ENCODE measurements at places on chromosomes 5 and 9.

GRCh38 chr9:37382982-37383357, 39.5 kb upstream of the GRHPR start:
- no peak for DNase-seq

- DNase-seq, result no peak
Measured at GRCh38 chr5:132473668-132474067, 16.9 kb downstream of the IRF1 start.

DNA sequence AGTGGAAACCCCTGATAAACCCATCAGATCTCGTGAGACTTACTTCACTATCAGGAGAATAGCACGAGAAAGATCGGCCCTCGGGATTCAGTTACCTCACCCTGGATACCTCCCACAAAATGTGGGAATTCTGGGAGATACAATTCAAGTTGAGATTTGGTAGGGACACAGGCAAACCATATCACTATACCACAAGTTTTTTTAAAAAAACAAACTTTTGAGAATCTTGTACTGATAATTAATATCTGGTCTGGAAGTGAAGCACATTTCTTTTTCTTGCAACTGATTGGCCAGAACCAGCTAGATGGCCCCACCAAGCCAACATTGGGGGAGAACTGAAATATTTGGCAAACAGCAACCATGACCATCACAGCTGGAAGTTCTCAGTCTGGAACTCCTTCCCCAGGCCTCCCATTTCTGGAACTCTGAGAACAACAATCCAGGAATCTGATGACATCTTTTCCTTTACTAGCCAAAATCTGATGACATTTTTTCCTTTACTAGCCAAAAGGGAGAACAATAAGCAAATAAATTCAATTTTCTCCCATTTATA, 51.8 kb upstream of the CDKN2B start:
- DNase-seq, result peak; percentile 24

DNA sequence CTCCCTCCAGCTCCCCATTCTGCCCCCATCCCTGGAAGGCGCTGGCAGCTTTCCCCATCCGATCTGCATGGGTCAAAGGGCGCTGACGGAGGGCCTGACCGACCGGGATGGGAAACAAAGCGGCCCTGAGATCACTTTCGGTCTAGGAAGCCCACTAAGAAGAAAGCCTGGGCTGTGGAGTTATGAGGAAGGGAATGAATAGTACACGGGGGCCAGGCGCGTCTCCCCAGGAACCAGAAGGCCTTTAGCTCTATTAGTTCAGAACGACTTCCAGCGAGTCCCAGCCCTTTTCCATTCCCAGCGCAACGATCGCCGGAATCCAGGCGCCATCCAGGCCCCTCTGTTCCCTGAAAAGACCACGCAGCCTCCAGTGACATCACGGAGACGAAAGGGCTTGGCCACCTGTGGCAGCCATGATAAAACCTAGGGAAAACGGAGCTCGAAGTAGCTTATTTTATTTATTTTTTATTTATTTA, 70.1 kb upstream of the CCDC180 start:
- no peak for DNase-seq

DNA sequence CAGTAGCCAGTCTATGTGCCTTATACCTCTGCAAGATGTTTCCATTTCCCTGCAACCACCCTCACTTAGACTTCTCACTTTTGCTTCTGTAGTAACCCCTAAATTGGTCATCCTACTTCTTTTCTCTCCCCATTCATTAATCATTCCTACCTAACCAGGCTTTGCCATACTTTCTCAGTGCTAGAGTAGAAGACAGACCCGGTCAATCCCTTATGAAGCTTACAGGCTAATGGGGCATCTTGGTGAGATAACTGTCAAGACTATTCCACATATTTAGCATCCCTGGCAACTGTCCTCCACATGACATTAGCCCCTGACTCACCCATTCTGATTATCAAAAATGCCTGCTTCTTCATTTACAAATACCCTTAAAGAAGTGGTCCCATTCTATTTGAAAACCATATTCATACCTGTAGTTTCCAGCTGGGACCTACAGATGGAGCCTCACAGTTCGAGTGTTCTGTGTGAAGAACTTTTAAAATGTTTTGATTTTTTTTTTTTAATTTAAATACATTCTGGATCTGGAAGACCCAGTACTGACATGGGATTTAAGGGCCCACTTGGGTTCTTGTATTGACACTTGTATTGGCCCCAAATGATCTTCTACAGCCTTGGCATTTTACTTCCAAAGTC, 21.0 kb downstream of the F2RL2 start:
- no peak for DNase-seq

DNA sequence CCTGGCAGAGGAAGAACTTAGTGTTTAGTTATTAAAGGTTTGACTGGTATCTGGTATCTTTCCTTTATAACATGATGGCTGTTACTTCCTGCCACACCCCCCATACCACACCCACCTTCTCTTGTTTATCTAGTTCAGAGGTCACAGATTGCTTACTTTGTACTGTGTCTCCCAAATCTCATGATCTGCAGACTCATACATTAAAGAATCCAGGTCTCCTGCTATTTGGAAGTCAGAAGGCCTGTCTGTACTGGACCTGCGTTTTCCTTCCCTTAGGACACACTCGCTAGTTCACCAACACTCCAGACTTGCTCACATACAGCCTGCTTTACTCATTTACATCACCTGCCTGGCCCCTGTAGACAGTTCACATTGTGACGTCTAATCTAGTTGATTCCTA, 39.3 kb downstream of the NUDT12 start:
- no peak for DNase-seq

GRCh38 chr5:96658272-96658671, 3.9 kb upstream of the CAST start:
- DNase-seq, result no peak

- DNase-seq, result no peak
Measured at GRCh38 chr9:94164806-94165549, 80.7 kb downstream of the PTPDC1 start.

- DNase-seq, result peak; percentile 41
Measured at GRCh38 chr5:138601444-138601843, 26.2 kb upstream of the HSPA9 start.

DNA sequence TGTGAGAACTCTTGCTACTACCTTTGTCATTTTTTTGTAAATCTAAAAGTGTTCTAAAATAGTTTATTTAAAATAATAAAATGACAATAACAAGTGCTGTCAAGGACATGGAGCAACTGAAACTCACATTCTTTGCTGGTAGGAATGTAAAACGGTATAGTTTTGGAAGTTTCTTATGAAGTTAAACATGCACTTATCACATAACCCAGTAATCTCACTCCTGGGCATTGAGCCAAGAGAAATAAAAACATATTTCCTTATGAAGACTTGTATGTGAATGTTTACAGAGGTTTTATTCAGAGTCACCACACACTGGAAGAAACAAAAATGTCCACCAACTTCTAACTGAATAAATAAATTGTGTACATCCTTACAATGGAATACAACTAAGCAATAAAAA, 46.0 kb upstream of the COL15A1 start:
- DNase-seq, result peak; percentile 24

DNA sequence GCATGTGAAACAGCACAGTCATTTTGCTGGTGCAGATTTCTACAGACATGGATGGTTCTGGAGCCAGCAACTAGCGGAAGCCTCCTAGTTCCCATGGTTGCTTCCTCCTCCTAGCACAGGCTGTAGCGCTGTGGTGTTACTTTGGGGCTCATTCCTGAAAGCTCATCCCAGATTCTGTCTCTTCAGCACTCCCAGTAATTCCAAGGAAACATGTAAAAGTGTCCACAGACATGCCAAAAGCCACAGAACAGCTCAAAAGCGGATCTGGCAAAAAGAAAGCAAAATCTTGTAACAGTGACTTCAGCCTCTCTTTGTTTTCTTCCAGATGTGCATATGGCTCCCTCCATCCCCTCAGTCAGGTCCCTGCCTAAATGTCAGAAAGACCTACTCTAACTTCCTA, 144.1 kb downstream of the CEP120 start:
- DNase-seq, result peak; percentile 49

DNA sequence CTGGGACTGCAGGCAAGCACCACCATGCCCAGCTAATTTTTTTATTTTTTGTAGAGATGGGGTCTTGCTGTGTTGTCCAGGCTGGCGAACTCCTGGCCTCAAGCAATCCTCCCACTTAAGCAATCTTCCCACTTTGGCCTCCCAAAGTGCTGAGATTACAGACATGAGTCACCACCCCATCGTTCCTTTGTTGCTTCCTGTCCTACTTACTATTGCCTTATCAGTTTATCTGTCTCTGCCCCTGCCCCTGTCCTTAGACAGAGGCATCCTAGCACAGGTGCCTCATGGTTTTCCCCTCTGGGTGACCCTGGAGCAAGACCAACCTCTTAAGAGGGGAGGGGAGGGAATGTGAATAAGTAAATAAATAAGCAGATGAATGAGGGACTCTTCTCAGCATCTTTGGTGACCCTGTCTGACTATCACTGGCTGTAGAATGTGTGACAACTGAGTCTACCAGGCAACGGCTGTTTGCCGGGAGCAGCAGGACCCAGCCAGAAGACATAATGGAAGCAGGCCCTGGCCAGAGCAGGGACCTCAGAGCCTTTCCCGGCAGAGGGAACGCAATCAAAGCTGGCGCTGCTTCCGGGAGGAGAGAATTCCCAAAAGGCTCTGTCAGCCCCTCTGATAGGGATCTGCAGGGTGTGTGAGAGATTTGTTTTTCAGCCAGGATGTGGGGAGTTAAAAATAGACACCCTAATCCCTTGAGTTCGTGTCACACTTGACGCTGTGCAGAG, 43.8 kb upstream of the DAB2IP start:
- DNase-seq, result peak; percentile 47

DNA sequence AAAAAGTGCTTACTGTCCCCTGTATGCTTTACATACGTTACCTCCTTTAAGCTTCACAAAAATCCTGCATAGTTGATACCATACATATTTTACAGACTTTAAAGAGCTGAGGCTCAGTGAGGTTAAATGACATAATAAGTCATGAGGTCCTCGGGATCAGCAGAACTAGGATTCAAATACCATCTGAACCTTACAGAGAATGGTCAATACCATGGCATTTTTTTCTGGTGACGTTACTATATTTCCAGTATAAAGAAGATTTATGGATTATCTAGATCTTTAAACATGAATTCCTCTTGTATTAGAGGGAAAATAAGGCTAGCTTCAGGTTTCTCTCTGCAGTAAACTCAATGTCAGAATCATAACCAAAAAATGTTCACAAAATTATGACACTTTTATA, 153.7 kb upstream of the GPR151 start:
- DNase-seq, result no peak

- no peak for DNase-seq
Measured at GRCh38 chr9:80020530-80020929, 448.8 kb downstream of the TLE4 start.

GRCh38 chr9:136455043-136456002, 15.7 kb upstream of the INPP5E start:
- DNase-seq, result no peak

- DNase-seq, result no peak
Measured at GRCh38 chr5:113526421-113526820, 12.9 kb downstream of the YTHDC2 start.

DNA sequence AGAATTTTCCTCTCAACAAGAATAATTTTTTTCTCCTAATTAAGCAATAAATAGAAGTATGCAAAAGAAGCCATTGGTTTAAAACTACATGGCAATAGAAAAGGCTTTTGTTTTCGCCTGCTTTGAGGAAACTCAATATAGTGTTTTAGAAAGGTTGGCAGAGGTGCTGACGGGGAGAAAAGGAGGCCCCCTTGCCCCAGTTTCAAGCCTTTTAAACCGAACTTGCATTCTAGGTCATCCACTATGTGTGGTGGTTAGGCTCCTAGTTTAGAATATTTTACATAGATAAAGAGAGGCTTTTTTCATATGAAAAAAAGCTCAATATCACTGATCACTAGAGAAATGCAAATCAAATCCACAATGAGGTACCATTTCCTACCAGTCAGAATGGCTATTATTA, 33.5 kb upstream of the CEMIP2 start:
- no peak for DNase-seq

- DNase-seq, result no peak
Measured at GRCh38 chr9:78010445-78010844, 21.2 kb downstream of the GNAQ start.

- no peak for DNase-seq
Measured at GRCh38 chr5:120817044-120817985, 353.2 kb downstream of the PRR16 start.

DNA sequence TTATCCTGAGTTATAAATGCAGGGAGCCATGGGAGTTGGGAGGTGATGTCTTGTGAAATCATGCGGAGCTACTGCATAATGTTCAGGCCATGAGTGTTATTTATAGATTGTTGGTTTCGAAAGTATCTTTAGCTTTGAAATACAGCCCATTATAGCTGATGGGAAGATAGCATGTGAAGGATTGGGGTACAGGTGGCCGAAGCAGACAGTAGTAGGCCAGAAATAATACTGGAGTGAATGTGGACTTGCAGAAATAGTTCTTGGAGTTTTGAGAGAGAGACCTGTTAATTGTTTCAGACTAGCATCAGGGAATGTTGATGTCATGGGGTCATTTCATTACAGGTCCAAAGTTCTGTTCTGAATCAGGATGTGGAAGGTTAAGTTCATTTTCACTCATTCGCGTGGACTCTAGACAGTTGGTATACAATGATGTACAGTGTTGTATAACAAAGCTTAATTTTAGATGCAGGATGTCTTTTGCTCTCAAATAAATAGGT, 3.8 kb downstream of the ATP6V1G1 start:
- DNase-seq, result no peak

- DNase-seq, result peak; percentile 25
Measured at GRCh38 chr5:168879929-168880328, 300.8 kb upstream of the PANK3 start.

DNA sequence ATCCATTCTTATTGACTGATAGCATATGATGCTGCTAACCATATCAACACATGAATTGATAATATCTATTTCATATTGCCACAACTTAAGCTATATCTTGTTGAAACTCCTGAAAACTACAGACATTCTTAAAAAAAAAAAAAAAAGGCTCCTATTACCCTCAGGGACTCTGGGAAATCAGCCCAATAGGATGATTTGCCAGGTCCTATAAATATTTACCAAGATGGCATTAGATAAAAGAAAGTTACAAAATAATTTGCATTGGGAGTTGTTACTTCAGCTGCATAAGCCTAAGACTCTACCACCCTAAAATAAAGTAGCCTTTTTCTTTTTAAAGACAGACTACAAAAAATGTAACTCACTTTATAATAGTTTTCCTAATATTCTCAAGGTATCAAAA, 84.4 kb downstream of the CDO1 start:
- DNase-seq, result no peak
